ENCODE measurements at places on chromosomes 1 and 21.

- no peak for DNase-seq
Observed at GRCh38 chr1:40876891-40877290, 14.7 kb upstream of the CITED4 start.

DNA sequence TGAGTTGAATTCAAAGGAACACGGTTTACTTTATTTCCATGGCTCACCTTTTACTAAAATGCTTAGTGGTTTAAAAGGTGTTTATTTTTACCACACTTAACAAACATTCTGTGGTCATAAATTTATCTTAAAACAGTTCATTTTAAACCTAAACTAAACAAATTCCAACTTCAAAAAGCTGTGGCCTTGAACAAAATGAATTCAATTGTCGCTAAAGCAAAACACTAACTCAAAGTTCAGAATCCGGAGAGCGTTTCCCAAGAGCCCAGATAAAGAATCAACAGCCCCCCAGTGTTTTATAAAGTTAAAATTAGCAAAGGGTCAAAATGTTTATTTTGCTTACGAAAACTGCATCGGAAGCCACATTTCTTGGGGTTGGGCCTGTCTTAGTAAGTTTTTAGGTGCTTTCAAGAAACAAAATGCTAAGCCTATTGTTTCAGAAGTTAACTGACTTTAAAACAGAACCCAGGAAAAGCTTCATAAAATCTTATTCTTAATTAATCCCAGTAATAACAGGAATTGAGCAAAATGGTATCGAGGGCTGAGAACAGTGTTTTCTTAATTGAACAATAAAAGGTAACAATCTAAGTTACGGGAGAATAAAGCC, 1.3 kb downstream of the PUM1 start:
- no peak for DNase-seq

- DNase-seq = peak; percentile 9
Observed at GRCh38 chr21:16194095-16194787, 464.5 kb downstream of the USP25 start.

- DNase-seq = no peak
Observed at GRCh38 chr1:69121723-69122122, 446.0 kb upstream of the LRRC7 start.

DNA sequence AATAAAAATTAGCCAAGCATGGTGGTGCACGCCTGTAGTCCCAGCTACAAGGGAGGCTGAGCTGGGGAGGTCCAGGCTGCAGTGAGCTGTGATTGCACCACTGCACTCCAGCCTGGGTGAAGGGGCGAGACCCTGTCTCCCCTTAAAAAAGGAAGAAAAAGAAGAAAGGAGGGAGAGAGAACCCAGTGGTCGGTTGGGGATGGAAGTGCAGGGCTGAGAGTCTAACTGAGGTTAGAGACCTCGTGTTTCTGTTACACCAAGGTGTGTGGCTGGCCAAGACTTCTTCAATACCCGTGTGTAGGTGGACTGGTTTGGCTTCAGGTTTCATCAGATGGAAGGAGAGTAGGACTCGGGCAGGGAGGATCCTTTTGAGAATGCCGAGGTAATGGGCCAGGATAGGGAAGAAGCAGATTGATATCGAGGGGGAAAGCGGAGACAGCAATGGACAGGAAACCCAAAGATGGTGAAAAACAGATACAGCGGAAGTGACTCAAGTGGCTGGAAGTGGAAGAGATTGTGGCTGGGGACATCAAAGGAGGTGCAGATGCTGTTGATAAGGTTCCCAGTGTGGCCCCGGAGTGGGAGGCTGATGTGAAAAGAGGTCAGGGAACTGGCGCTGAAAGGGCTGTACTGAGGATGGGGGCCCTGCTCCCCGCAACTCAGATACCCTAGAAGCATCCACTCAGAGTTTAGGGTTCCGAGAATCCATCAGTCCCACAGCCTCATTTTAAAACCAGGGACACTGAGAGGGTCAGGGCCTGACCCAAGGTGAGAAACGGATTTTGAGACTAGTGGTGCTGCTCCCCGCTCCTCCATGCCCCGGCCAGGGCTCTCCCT, 681 bp upstream of the UBXN10 start:
- DNase-seq = no peak

GRCh38 chr1:205287076-205287475, 34.5 kb downstream of the NUAK2 start:
- no peak for DNase-seq

- peak; percentile 14 for DNase-seq
Observed at GRCh38 chr1:31380181-31380580, 7.3 kb upstream of the FABP3 start.

DNA sequence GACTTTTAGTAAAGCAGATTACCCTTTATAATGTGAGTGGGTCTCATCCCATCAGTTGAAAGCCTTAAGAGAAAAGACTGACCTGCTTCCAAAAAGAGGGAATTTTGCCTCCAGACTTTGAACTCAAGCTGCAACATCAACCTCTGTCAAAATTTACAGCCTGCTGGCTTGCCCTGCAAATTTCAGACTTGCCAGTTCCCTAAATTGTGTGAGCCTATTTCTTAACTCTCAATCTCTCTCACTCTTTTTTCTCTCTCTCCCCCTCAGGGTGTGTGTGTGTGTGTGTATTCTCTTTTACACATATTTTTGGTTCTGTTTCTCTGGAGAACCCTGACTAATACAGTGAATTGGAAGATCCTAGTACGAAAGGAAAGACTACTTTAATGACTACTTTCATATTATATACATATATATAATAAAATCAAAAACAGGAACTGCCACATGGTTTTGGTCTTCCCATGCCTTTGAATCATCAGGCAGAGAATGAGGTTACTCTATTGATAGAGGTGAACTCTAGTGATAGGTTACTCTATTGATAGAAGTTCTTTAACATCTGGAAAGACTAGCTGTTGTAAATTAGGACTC, 6.4 kb downstream of the OR2C3 start:
- DNase-seq = no peak

DNA sequence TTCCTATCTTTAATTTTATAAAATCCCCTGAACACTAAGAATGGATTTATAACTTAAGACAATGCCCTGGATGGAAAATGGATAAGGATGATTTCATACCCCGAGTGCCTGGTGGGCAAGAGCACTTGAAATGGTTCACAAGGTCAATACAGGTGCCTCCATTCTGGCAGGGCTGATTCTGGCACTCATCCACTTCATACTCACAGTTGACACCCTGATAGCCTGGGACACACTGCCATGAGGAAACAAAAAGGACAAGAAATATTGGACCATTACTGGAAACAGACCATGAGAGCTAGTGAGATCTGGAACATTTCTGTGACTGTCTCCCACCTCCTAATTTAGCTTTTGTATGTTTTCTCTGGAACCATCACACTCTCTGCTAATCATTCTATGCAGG, 39.1 kb upstream of the ADAM30 start:
- DNase-seq = no peak

GRCh38 chr1:150389650-150390049, 25.7 kb downstream of the RPRD2 start:
- DNase-seq = no peak

GRCh38 chr1:60071296-60071695, 2.3 kb downstream of the C1orf87 start:
- no peak for DNase-seq

GRCh38 chr1:90579212-90579802, 137.8 kb downstream of the BARHL2 start:
- no peak for DNase-seq

Measured in hypothalamus (tissue), 51 donors.